Left lung (tissue), 14 donors: ENCODE measurements at places on chromosomes 7 and 10. TPM values are rescaled to one million over a fixed set of nuclear protein-coding genes. Genes with fewer than 3 reads are reported as not detected.

Gene SYT15
- 20.1 TPM for total RNA-seq

- H3K4me1 ChIP-seq = no peaks in the 10 kb centered on the region
- no peaks in the 10 kb centered on the region for H3K36me3 ChIP-seq
- H3K4me3 ChIP-seq = no peak overlapping the region
- H3K27me3 ChIP-seq = no peaks in the 10 kb centered on the region
Measured at GRCh38 chr10:25875556-25876165, 58.4 kb upstream of the MYO3A start.

DNA sequence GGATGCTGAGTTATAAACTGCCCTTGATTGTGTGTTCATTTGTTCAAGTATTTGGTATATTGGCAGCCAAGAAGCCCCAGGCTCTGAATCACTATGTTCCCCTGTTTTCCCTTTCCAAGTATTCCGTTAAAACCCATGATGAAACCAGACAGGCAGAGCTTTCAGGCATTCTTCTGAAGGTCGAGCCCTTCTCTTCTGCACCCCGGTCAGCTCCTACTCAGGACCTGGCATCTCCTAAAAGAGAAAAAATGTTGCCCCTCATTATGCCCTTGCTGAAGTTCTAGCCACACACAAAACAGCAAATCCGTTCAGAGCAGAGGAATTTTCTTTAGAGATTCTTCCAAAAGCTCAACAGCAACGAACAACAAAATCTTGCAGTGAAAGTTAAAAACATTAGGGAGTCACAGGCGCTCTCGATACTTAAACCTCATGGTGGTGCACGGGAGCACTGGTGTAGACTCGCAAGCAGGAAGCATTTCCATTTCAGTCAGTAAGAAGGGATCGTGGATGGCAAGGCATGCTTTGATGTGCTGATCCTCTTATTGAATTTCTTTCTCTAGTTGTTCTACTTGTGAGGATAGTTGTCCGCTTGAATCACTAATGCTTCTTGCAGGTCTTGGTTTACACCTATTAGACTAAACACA, 264.9 kb downstream of the SKIDA1 start:
- no peak overlapping the region for H3K4me3 ChIP-seq
- peaks cover 3% of the 10 kb centered on the region for H3K4me1 ChIP-seq
- no peak overlapping the region for H3K27ac ChIP-seq

- peak overlapping the region; percentile 22 for H3K4me3 ChIP-seq
- peaks cover 46% of the 10 kb centered on the region for H3K27me3 ChIP-seq
- no peaks in the 10 kb centered on the region for H3K4me1 ChIP-seq
- no peaks in the 10 kb centered on the region for H3K36me3 ChIP-seq
- peak overlapping the region; percentile 94 for H3K27ac ChIP-seq
- no peak for DNase-seq
Measured at GRCh38 chr7:50305583-50306493, 1.3 kb downstream of the IKZF1 start.

Gene APBB1IP
- 50.0 TPM for total RNA-seq
